ENCODE measurements at places on chromosomes 16 and 17.

GRCh38 chr17:48545022-48545375 lies at the start of gene HOXB2:
Gene HOXB2, minus strand, starts transcription at chr17:48545109. Its CDS starts 198 bp downstream, at chr17:48544911.
- no peak for DNase-seq

- DNase-seq: no peak
Observed at GRCh38 chr16:72590151-72590937, 418.4 kb upstream of the PMFBP1 start.

- DNase-seq: no peak
Observed at GRCh38 chr17:38667099-38667786, 7.5 kb downstream of the EPOP start.

- no peak for DNase-seq
Observed at GRCh38 chr17:50209472-50210239, 8.2 kb upstream of the COL1A1 start.

DNA sequence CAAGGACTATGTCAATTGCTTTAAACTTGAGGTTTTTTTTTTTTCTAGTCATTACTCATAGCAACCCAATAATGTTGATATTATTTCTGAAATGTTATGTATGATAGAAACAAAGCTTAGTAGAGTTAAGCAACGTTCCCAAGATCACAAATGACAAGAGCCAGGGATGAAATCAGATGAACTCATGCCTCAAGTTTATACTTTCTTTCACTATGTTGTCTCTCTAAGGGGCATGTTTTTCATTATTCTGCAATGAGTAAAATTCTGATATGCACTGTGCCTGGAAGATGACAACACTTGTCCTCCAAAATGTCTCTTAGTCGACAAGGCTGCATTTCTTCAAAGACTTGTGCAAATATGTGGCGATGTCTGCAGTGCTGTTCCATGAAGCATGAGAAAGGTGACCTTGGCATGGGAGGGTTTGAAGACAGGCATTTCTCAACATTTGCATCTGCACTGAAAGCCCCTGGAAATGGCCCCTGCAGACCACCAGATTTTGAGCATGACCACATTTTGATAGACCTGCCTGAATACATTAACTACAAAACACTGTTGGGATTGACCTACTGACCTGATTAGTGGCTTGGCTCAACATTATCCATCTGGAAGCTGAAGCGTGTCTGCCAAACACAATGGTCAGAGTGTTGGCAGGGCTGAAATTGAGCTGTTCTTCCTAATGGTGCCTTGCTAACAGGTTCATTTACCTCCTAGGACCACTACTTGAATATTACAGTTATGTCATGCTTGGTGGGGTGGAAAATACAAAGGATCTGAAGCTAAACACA lies 1027.5 kb downstream of the CDH11 start:
- DNase-seq: no peak

DNA sequence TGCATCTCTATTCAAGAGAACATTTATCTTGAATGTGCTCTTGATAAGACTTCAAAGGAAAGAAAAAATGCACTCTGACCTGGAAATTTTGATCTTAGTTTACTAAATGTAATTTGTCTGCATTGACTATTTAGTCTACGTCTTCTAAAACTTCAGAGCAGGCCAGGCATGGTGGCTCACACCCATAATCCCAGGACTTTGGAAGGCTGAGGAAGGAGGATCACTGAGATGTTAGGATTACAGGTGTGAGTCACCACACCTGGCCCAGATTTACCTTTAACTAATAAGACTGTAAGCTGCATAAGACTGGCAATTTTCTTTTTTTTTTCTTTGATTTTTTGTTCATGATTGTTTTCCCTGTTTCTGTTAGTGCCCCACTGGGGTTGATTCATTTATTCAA lies 18.8 kb upstream of the CIITA start:
- DNase-seq: no peak

DNA sequence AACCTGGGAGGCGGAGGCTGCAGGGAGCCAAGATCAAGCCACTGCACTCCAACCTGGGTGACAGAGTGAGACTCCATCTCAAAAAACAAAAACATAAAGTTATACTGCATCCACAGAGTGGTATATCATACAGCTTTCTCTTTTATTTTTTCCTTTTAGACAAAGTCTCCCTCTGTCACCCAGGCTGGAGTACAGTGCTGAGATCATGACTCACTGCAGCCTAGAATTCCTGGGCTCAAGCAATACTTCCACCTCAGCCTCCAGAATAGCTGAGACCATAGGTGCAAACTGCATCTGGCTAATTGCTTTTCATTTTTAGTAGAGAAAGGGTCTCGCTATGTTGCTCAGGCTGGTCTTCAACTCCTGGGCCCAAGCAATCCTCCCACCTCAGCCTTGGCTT lies 10.0 kb upstream of the COPRS start:
- no peak for DNase-seq

DNA sequence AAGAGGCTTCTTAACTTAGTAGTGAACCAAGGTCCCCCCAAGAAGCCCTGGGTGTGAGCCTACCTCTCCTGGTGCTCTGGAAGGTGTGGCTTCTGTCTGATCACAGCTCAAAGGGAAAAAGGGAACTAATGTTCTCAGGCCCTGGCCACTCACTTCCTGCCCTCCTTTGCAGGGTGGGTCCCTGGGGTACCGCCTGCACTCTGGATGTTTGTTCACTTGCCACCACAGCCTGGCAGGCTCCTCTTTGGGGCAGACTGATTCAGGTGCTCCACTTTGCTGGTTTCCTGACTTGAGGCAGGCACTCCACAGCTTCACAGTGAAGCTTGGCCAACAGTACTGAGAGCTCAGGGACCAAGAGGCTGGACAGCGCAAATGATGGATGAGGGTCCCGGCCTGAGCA lies 5.9 kb upstream of the MYO15A start:
- no peak for DNase-seq

DNA sequence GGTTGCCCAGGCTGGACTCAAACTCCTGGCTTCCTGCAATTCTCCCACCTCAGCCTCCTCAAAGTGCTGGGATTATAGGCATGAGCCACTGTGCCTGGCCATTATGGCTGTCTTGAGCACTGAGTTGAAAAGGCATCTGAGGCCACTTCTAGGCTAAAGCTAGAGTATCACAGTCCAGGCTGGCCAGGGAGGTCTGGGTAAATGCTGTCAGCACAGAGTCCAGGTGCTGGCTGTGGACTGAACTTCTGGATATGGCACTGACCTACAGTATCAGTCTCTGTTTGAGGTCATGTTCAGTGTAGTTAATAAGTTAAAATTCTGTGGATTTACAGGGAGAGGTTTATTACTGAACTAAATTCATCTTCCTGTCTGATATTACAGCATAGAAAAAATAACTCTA lies 222.5 kb upstream of the TOM1L1 start:
- DNase-seq: no peak

DNA sequence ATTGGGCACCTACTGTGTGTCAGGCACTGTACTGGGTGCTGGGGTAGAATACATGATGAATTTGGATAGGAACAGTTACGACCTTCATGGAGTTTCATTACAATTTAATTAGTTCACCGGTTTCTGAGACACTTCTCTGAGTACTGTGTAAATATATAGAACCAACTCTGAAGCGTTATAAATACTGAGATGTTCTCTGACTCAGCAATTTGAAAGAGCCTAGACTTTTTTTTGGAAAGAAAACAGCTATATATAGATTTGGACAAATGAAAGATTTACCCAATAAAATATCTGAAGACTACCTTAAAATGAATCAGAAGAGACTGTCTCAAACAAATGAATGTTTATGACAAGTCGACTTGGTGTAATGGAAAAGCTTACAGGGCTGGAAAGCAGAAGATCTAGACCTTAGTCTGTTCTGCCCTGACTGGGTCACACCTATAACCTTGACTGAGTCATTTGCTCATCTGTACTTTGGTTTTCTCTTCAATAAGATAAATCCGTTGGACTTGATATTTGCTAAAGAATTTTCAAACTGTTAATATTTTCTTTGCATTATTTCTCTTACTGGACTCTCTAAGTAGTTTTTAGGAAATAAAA lies 4.6 kb upstream of the GAN start:
- DNase-seq: no peak

All from stimulated activated CD8-positive, alpha-beta memory T cell treated with anti-CD3 and anti-CD28 coated beads, Interleukin-7, amount 100 ng/mL, for 24 hours (primary cell).